Skeletal muscle tissue (tissue), 5 donors: ENCODE measurements at places on chromosomes 6 and 20. TPM values are rescaled to one million over a fixed set of nuclear protein-coding genes. Genes with fewer than 3 reads are reported as not detected.

The BMP7 gene
- total RNA-seq, result 3.7 TPM

The IPCEF1 gene
- 2.1 TPM for total RNA-seq

The ZKSCAN8 gene
- 16.2 TPM for total RNA-seq

The TCF21 gene
- not detected for total RNA-seq

The C6orf163 gene
- total RNA-seq, result 4.2 TPM

The ZNF391 gene
- 2.1 TPM for total RNA-seq

The SMLR1 gene
- not detected for total RNA-seq

The ZFAND3 gene
- 23.0 TPM for total RNA-seq
